Fibroblast of skin of right biceps (primary cell): ENCODE measurements at places on chromosomes 6 and 20.

- peak; percentile 68 for DNase-seq
These were observed 56.9 kb upstream of the ARMH2 start for GRCh38 chr6:24855395-24856245.

GRCh38 chr6:98975421-98975820 lies 27.7 kb upstream of the FBXL4 start:
- no peak for DNase-seq

- DNase-seq = no peak
These were observed 2.2 kb downstream of the PPP1R3G start for GRCh38 chr6:5087389-5087788.

DNA sequence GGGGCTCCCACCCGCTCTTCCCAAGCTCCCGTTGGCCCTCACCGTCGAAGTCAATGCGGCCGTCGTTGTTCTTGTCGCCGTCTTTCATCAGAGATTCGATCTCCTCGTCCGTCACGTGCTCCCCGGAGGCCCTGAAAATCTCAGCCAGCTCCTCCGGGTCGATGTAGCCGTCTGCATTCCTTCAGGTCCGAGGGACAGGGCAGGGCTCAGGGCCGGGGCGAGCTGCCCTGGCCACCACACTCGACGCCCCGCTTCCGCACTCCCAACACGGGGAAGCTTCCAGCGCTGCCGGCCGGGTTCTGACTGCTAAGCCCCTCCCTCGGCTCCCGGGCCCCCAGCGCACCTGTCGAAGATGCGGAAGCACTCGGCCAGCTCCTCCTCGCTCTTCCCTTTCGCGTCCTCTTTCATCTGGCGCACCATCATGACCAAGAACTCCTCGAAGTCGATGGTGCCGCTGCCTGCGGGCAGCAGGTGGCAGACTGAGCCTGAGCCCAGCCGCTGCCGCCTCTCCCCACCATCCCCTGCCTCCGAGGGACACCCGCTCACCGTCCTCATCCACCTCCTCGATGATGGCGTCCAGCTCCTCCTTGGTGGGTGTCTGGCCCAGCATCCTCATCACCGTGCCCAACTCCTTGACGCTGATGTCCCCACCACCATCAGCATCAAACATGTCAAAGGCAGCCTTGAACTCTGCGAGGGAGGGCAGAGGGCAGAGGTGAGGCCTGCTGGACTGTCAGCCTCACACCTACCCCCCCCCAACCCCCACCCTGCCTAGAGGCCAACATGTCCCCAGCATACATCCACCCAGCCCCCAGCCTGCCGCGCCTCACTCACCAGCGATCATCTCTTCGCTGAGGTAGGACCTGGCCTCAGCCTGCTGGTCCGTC lies 2.9 kb downstream of the TNNC2 start:
- peak; percentile 45 for DNase-seq

- no peak for DNase-seq
These were observed 72.0 kb downstream of the DACT2 start for GRCh38 chr6:168247443-168248147.
